ENCODE measurements at places on chromosomes 3 and 15. TPM values are rescaled to one million over a fixed set of nuclear protein-coding genes. Genes with fewer than 3 reads are reported as not detected.

DNA sequence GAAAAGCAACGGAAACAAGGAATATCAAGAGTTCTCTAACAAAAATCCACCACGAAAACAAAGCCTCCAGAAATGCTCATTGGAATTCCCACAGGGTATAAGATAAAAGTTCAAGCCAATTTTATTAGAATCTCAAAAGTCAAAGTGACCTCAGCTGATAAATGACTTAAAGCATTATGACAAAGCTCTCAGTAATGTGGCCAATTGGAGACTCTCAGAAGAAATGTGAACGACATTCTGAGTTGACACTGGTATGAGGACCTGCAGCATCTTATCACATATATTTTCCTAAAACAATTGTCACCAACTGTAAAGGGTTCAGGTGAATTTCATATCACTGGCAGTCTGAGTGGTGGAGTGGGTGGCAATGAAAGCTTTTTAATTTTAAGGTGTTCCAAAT, 199.1 kb downstream of the FOXP1 start:
- H3K27ac ChIP-seq: peak overlapping the region; percentile 66
- no peak for DNase-seq
- H3K36me3 ChIP-seq: peaks cover 12% of the 10 kb centered on the region
- H3K4me3 ChIP-seq: no peak overlapping the region
- peaks cover 30% of the 10 kb centered on the region for H3K4me1 ChIP-seq
- peaks cover 7% of the 10 kb centered on the region for H3K27me3 ChIP-seq

Gene ZDHHC19
- total RNA-seq: not detected

Gene PLSCR2
- 0.35 TPM for total RNA-seq

Gene BNC1
- not detected for total RNA-seq

- H3K27ac ChIP-seq: peak overlapping the region; percentile 88
- DNase-seq: peak; percentile 37
- peaks cover 38% of the 10 kb centered on the region for H3K4me1 ChIP-seq
- H3K36me3 ChIP-seq: peaks cover 63% of the 10 kb centered on the region
- H3K27me3 ChIP-seq: no peaks in the 10 kb centered on the region
Observed at GRCh38 chr3:18499301-18499700, 74.2 kb upstream of the SATB1 start.

GRCh38 chr3:156252656-156253055, 132.3 kb downstream of the KCNAB1 start:
- H3K4me3 ChIP-seq: no peak overlapping the region
- H3K36me3 ChIP-seq: no peaks in the 10 kb centered on the region
- no peak overlapping the region for H3K27ac ChIP-seq
- H3K4me1 ChIP-seq: no peaks in the 10 kb centered on the region

- H3K36me3 ChIP-seq: no peaks in the 10 kb centered on the region
- no peak overlapping the region for H3K4me3 ChIP-seq
- H3K27me3 ChIP-seq: no peaks in the 10 kb centered on the region
Observed at GRCh38 chr3:22819209-22819608, 383.9 kb upstream of the UBE2E2 start.

Gene ABCF3
- 64.4 TPM for total RNA-seq

GRCh38 chr15:77568014-77568972, 64.4 kb downstream of the LINGO1 start:
- no peak for DNase-seq
- H3K4me3 ChIP-seq: no peak overlapping the region
- no peaks in the 10 kb centered on the region for H3K4me1 ChIP-seq
- H3K27me3 ChIP-seq: no peaks in the 10 kb centered on the region
- no peaks in the 10 kb centered on the region for H3K36me3 ChIP-seq

Gene ZNF80
- 0.10 TPM for total RNA-seq

Gene MORC1
- total RNA-seq: not detected

GRCh38 chr3:128170866-128171516, 17.7 kb downstream of the EEFSEC start:
- H3K4me3 ChIP-seq: no peak overlapping the region
- H3K27me3 ChIP-seq: no peaks in the 10 kb centered on the region
- H3K27ac ChIP-seq: no peak overlapping the region
- no peak for DNase-seq

DNA sequence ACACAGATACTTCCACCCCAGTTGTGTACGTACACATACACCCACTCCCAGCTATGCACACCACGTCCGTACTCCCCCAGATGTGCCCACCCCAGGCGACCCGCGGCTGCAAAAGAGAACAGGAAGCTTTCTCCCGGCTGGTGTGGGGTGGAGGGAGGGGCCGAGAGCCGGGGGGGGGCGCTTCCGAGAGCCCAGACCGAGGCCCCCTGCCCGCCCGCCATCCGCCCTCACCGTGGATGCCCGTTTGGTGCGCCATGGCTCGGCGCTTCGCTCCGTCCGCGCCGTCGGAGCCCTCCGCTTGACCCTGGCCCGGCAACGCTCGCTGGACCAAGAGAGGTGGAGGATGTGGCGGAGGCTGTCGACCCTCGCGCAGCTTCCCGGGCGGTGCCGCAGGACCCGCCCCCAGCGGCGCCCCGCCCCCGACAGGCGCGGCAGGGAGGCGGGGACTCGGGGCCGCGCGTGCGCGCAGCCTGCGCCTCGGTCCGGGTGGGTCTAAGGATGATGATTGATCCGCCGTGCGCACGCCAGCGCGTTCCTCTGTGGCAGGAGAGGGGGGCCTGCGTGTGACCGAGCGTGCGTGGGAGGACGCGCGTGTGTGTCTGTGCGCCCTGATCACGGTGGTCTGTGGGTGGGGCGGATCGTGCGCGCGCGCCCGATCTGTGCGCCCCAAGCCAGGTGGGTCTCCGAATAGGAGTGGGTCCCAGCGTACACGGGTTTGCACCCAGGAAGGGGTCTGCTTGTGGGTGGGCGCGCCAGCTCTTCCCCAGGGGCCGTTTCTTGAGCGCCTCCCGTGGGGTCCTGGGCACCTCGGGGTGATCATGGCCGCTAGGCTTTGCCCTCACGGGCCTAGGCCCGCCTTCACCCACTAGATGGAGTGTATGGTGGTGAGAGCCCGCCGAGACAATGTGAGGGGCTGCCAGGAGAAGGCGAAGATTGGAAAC, at the start of gene TWF2:
TSS of gene TWF2 (minus strand) at position 398 of the 941 bp plus-strand sequence. CDS start at position 256, 142 bp downstream.
- peak within 1 kb of the TSS; percentile 94 for H3K27ac ChIP-seq
- peaks cover 76% of the 10 kb centered on the region for H3K4me1 ChIP-seq
- no peaks in the 10 kb centered on the region for H3K27me3 ChIP-seq
- peaks cover 44% of the 10 kb centered on the region for H3K36me3 ChIP-seq
- DNase-seq: peak; percentile 84
- H3K4me3 ChIP-seq: peak within 1 kb of the TSS; percentile 86

Gene SLCO2A1
- not detected for total RNA-seq

DNA sequence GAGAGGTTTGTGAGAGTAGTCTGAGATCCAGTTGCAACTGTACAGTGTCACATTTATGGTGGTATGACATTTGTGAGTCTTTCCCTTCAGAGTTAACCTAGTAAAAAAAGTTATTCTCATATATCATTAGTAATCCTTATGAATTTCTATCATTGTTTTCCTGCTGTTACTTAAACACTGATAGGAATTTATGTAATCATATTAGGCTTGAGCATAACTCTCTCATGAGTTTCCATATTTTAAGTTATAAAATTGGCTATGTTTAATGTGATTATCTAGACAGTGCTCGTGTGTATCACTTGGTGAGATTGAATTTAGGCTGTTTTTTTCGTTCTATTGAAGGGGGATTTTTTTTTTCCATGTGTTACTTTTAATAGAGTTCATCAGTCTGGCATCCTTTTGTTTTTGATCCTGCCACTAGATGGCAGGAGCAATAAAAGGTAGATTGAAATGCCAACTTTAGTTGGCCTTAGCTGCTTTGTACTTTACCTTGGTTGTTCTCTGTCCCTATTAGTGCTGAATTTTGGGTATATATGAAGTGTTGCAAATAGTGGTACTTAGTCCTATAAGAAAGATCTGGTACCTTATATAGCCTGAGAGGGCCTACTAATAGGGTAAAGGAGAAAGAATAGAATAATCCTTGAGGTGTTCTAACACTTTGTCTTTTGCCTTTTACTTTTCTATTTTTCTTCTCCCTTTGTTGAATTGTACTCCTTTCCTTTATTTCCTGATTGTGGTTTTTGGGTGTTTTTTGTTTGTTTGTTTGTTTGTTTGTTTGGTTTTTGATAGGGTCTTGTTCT, 17.9 kb downstream of the STT3B start:
- H3K36me3 ChIP-seq: peaks cover 28% of the 10 kb centered on the region
- H3K4me3 ChIP-seq: no peak overlapping the region
- H3K27ac ChIP-seq: no peak overlapping the region
- no peaks in the 10 kb centered on the region for H3K27me3 ChIP-seq

GRCh38 chr15:82545478-82545877, 5.2 kb upstream of the RPS17 start:
- no peak overlapping the region for H3K4me3 ChIP-seq
- peaks cover 18% of the 10 kb centered on the region for H3K4me1 ChIP-seq
- DNase-seq: no peak
- no peak overlapping the region for H3K27ac ChIP-seq

- peaks cover 8% of the 10 kb centered on the region for H3K36me3 ChIP-seq
- H3K27ac ChIP-seq: peak overlapping the region; percentile 80
- peaks cover 48% of the 10 kb centered on the region for H3K4me1 ChIP-seq
- no peak overlapping the region for H3K4me3 ChIP-seq
Observed at GRCh38 chr3:112390783-112391641, 58.1 kb downstream of the CD200 start.

Data from activated CD4-positive, alpha-beta T cell treated with anti-CD3 and anti-CD28 coated beads, Interleukin-2, amount 10 ng/mL, durations not matched to agents 7 days and 5 days (primary cell).